ENCODE measurements at places on chromosomes 11 and 22.

- DNase-seq, result no peak
Observed at GRCh38 chr11:21007297-21007696, 337.9 kb downstream of the NELL1 start.

- no peak for DNase-seq
Observed at GRCh38 chr22:22375576-22376351, 131.2 kb downstream of the VPREB1 start.

GRCh38 chr11:6258141-6258540 is 1.5 kb upstream of the CCKBR start:
- DNase-seq, result peak; percentile 44

GRCh38 chr22:38034278-38034882 is 22.8 kb upstream of the PICK1 start:
- DNase-seq, result peak; percentile 79

- DNase-seq, result no peak
Observed at GRCh38 chr11:118892514-118892913, 8.8 kb downstream of the CXCR5 start.

DNA sequence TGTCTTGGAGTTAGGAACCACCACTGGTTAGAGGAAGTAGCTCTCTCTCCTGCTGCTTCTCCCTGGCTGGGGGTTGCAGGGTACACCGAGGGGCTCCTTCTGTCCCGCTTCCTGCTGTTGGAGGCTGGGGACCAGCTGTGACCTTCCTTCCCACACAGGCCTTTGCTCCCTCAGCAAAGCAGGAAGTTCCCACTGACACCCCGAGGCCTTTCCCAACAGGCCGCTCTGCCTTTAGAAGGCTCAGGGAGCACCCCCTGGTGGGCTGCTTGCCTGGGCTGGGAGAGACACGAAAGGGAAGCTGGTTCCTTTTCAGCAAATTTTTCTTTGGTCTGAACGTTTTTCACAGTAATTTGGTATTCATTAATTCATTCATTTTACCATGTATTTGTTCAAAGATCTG is 527.9 kb upstream of the B3GAT1 start:
- DNase-seq, result peak; percentile 42

- DNase-seq, result peak; percentile 60
Observed at GRCh38 chr11:95849087-95849825, 59.0 kb downstream of the CEP57 start.

DNA sequence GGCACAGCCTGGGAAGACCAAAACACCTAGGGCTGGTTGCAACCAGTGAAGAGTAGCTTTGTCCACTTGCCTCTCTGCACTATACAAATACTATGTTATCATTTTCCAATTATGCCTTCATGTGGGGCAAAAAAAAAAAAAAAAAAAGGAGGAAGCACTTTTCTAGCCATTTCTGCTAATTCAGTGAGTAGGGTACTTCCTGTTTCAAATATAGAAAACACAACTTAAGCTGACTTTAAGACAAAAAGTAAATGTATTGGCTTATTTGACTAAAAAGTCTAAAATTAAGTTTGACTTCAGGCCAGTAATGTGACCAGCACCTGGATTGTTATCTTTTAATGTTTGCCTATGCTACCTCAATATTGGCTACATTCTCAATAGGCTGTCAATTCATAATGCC is 15.3 kb downstream of the CCDC73 start:
- DNase-seq, result no peak

DNA sequence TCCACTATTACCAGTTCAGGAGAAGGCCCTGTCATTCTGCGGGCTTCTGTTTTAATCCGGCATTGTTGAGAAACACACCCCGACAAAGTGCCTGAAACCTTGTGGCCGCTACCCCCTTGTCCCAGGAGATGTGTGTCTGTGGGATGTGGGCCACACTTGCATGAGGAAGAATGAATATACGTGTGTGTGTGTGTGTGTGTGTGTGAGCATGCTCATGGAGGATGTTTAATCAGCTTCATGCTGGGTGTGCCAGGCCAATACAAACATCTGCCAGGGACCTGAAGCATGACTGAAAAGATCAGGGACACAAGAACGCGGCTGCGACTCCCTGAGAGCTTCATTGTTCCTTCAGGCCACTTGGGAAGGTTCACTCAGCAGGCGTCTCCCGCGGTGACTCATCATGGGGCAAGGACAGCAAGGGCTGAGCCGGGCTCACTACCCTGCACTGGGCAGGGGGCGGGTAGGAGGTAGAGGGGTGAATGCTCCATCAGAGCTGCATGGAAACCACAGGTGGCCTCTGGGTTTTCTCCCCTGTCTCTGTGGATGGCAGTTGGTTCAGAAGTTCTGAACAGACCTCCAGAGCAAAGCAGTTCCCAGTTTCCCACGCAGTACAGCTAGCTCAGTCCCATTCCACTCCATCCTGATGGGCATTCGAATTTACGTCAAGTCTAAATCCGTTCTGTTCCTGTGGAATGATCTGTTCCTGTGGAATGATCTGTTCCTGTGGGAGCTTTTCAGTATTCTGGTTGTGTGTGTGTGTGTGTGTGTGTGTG is 7.0 kb upstream of the MALAT1 start:
- peak; percentile 86 for DNase-seq

- no peak for DNase-seq
Observed at GRCh38 chr11:13423372-13423771, 39.6 kb downstream of the BTBD10 start.

- no peak for DNase-seq
Observed at GRCh38 chr22:27517361-27518155, 284.0 kb downstream of the MN1 start.

DNA sequence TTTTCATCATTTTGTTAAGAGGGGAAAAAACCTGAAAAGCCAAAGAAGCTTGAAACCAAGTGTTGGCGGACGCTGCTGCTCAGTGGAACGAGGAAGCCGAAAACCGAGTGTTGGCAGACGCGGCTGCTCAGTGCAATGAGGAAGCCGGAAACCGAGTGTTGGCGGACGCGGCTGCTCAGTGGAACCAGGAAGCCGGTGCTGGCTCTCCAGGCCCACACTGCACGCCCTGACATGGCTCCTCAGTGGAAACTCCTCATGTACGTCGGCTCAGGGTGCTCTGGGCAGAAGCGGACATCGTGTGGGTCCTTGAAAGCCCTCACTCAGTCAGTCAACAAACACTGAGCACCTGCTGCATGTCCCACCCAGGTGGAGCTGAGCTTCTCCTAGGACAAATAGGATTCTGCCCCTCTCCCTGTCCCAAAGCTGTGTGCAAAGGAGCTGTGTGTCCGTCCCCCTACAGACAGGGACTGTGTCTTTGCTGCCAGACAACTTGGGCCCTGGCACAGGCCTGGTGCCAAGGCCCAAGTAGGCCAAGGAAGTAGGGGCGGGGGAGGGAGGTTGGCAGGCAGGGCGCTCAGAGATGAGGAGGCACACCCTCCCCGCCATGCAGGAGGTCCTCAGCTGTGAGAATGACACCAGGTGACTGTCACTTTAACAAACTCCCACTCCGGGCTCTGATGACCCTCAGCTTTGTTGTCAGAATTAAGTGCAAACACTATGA is 37.3 kb downstream of the PHF21B start:
- DNase-seq, result no peak

GRCh38 chr11:72072348-72072747 is 8.0 kb downstream of the NUMA1 start:
- DNase-seq, result peak; percentile 21

- no peak for DNase-seq
Observed at GRCh38 chr11:122808478-122808869, 29.8 kb upstream of the CRTAM start.

GRCh38 chr11:1236316-1237127 is 13.7 kb downstream of the MUC5B start:
- no peak for DNase-seq

DNA sequence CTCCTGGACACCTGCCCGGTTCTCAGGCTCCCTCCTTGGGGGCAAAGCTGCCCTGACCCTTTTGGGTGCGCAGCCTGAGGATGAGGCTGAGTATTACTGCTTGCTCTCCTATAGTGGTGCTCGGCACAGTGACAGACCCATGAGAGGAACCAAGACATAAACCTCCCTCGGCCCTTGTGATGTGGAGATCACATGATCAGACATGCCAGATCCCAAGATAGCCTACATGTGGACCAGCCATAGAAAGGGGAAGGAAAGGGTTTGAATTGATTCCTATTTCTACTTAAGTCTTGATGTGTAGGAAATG is 125.3 kb downstream of the VPREB1 start:
- no peak for DNase-seq

- no peak for DNase-seq
Observed at GRCh38 chr11:1496091-1496760, 9.6 kb upstream of the MOB2 start.

- no peak for DNase-seq
Observed at GRCh38 chr22:17695986-17696385, 57.4 kb downstream of the BCL2L13 start.

DNA sequence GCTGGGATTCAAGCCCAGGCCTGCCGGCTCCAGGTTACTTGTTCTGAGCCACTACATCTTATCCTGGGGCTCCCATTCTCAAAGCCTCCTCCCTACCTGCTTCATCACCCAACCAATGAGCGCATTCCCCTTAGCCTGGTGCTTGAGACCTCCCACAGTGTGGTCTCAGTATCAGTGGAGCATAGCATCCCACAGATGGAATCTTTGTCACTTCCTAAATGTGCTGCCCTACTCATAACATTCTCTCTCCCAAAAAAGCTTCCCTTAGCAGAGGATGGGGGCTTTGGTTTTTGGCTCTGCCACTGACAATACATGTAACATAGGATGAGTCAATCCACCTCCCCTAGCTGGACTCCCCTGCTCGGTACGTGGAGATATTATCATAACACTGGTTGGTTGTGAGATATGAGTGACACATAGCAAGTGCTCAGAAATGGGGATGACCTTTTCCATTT is 28.8 kb downstream of the TEAD1 start:
- no peak for DNase-seq

DNA sequence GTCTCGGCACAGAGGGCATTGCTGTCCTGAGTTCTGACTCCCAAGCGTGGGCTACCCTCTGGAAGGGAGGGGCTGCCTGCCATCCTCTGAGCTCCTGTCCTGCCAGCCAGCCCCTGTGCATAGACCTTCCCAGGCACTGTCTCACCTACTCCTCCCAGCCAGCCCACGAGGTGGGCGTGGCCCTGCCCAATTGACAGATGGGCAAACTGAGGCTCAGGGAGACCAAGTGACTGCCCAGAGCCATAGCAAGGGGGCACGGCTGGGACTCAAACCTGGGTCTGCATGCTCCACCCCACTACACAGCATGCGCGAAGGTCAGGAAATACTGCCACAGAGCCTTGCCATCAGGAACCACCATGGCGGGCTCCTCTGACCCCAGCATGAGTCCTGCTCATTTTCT is 29.4 kb upstream of the PRR5 start:
- DNase-seq, result no peak

- DNase-seq, result no peak
Observed at GRCh38 chr11:61618978-61619377, 38.1 kb upstream of the SYT7 start.

GRCh38 chr11:131809203-131809918 is 438.9 kb downstream of the NTM start:
- DNase-seq, result no peak

GRCh38 chr11:65427691-65428577 is 5.3 kb downstream of the NEAT1 start:
- DNase-seq, result no peak

DNA sequence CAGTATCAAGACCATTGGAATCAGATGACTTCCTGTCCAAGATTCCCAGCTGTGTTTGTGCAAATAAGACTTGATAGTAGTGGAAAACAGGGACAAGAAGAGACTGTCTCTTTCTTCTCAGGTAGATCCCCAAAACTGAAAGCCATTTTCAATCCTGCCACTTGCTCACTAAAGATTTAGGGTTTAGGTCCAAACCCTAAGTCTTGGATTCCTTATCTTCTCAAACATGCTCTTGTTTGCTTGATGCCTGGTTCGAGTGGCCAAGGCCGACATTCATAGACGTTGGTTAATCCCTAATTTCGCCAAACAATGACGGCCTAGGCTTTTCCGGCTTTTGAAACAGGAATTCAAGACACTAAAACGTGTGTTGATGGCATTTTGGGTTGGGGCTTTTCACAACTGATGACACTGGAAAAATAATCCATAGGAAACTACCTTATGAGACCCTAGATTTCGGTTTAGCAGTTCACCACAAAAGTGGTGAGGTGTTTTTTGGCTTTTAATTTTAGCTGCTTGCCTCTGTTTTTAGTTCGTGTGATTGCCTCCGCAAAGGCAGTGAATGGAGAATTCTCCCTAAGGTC is 1.0 kb upstream of the GTPBP1 start:
- peak; percentile 51 for DNase-seq

GRCh38 chr11:71933141-71933933 is 4.5 kb downstream of the RNF121 start:
- no peak for DNase-seq

GRCh38 chr11:65630215-65630614 is 7.7 kb upstream of the SIPA1 start:
- DNase-seq, result no peak

DNA sequence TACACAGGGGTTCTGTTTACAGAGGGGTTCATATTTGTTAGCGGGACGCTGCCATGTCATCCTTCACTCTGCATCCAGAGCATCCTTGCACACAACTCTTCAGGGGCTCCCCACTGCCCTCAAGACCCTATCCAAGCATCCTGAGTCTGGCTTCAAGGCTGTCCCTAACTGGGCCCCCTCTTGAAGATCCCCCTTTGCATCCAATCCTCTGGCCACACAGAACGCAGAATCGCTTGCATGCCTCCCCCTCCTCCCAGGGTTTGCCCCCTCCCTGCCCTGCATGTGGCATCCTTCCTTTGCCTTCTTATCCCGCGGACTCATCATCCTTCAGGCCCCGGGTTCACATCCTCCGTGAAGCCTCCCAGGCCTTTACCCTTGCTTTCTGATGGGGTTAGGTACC is 18.6 kb downstream of the C1QTNF6 start:
- no peak for DNase-seq

DNA sequence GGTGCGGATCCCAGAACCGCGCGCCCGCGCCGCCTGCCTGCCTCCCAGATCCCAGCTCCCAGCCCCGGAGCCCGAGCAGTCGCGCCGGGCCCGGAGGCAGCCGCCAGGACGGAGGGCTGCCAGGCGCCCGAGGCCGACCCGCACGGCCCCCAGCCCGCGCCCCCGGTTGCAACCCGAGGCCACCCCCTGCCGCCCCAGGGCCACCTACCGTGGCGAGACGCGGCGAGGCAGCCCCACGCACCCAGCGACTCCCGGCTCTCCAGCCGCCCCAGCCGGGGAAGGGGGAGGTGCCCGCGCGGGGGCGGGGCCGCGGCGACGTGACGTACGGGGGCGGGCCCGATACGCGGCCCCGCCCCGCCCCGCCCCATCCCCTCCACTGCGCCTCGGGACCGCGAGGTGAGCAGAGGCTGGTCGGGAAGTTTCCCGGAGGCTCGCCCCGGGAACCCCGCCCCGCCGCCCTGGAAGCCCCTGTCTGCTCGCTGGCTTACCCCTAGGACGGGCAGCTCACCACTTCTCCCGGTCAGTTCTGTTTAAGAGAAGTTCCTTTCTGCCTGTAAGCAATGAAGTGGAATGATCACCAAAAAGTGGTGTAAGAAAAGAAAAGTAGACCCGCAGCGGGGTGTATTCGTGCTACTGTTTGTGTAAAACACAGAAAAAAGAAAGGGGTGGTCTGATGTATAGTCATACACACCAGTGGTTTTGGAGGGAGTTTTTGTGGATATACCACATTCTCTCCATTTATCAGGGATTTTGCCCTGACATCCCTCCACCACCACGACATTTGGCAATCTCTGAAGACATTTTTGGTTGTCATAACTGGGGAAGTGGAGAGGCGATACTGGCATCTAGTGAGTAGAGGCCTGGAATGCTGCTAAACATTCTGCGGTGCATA is at the start of gene TPST2:
Gene TPST2 (minus strand): TSS at position 288 of the 892 bp plus-strand sequence. CDS start 48,502 bp downstream, outside the sequence.
- DNase-seq, result peak; percentile 89

- no peak for DNase-seq
Observed at GRCh38 chr11:23836981-23837380, 659.9 kb upstream of the LUZP2 start.

- no peak for DNase-seq
Observed at GRCh38 chr11:100563541-100564280, 123.4 kb upstream of the ARHGAP42 start.

Measured in neural progenitor cell (in vitro differentiated cells).